ENCODE measurements at places on chromosomes 11 and 22.

- H3K4me1 ChIP-seq = peaks cover 21% of the 10 kb centered on the region
- H3K27me3 ChIP-seq = no peaks in the 10 kb centered on the region
- peak overlapping the region; percentile 48 for H3K27ac ChIP-seq
- H3K36me3 ChIP-seq = peaks cover 29% of the 10 kb centered on the region
- no peak overlapping the region for H3K4me3 ChIP-seq
Observed at GRCh38 chr11:111718436-111718835, 47.8 kb downstream of the PPP2R1B start.

GRCh38 chr11:78061088-78061920 is 2.4 kb upstream of the THRSP start:
- no peak for DNase-seq
- H3K27ac ChIP-seq = no peak overlapping the region
- no peak overlapping the region for H3K4me3 ChIP-seq
- no peaks in the 10 kb centered on the region for H3K36me3 ChIP-seq
- H3K4me1 ChIP-seq = no peaks in the 10 kb centered on the region

DNA sequence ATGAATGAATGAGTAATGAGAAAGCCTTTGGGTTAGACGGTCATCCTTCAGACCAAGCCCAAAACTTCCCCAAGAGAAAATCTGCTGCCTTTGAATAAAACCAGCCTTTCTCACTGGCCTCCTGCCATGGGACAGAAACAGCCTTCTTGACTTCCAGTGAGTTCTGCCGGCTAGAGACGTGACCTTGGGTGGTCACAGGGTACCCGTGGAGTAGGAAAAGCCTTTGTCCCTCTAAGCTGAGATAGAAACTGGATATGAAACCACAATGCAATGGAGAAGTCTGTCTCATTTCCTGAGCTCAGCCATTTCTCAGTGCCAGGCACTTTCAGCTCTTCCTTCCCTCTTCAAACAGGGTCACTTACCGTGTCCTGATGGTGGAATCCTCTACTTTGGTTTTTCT is 21.2 kb upstream of the YWHAH start:
- no peak overlapping the region for H3K27ac ChIP-seq
- no peak for DNase-seq
- no peak overlapping the region for H3K4me3 ChIP-seq
- no peaks in the 10 kb centered on the region for H3K4me1 ChIP-seq

DNA sequence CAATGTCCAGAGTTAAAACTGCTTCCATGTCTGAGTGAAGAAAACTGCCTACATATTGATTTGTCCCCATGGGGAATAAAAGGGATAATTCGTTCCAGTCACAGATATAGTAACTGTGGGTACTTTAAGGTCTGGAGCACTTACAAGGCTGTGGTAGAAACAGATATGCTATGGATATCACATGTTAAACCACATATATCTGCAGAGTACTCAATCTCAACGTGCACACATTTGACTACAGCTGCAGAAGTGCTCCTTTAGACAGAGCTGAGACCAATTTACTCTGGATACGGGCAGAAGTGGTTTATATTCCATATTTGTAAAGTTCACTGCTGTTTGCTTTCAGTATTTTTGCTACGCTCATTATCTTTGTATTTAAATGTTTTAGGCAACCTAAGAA is 9.7 kb upstream of the MS4A2 start:
- H3K4me1 ChIP-seq = peaks cover 6% of the 10 kb centered on the region
- H3K36me3 ChIP-seq = peaks cover 3% of the 10 kb centered on the region
- H3K27ac ChIP-seq = no peak overlapping the region
- no peak overlapping the region for H3K4me3 ChIP-seq
- DNase-seq = no peak

DNA sequence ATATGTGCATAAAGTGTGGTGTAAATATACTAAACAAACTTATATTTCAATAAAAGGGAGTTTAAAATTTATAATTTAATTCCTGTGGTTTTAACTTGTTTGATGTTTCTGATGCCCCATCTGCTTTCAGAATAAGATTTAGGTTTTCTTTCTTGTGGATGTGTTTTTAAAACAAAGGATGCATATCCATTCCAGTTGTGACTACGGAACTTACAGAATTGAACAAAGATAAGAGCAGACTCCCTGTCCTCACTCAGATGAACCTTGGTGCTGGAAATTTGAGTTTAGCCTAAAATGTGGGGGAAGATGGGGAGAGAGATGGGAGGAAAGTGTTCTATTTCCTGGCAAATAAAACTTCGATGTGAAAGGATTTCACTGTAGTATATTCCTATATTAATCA is 2.5 kb downstream of the FJX1 start:
- H3K27me3 ChIP-seq = peaks cover 43% of the 10 kb centered on the region
- 0 out of 2 replicates have a peak, but pooled peaks cover 3% of the 10 kb centered on the region for H3K36me3 ChIP-seq
- H3K4me1 ChIP-seq = peaks cover 39% of the 10 kb centered on the region
- H3K27ac ChIP-seq = no peak overlapping the region

- peaks cover 12% of the 10 kb centered on the region for H3K4me1 ChIP-seq
- no peaks in the 10 kb centered on the region for H3K27me3 ChIP-seq
- H3K4me3 ChIP-seq = no peak overlapping the region
- peak overlapping the region; percentile 91 for H3K27ac ChIP-seq
- DNase-seq = no peak
Observed at GRCh38 chr11:10243896-10244575, 50.0 kb downstream of the SBF2 start.

DNA sequence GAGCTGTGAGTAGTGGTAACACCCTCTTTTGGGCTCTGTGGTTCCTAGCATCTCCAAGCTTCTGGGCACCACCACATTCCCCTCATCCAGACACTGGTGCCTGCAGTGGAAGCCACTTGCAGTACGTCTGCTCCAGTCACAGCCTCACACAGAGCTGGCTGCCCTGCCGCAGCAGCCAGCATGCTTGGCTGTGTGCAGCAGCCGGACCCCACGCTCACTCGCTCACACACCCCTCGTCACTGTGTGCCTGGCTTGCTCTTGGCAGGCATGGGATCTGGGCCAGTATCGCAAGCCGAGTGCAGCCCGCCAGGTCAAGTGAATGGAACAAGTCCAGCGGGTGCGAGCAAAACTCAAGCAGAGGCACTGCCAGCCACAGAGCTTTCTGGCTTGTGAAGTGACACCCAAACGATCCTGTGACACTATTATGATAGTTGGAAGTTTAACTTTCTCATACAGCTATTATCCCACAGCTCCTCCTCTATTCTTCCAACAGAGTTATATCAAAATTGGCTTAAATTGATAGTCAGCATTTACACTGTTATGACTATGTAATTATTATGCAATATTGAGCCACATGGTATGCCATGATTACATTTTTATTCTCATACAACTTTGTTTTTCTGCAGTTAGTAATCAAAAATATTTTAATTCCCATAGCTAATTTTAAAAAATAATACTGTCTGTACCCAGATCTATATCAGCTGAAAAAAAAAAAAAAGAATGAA is 89.0 kb downstream of the CCDC73 start:
- peaks cover 7% of the 10 kb centered on the region for H3K36me3 ChIP-seq
- no peak overlapping the region for H3K4me3 ChIP-seq
- DNase-seq = no peak
- no peak overlapping the region for H3K27ac ChIP-seq

GRCh38 chr11:45834298-45834756 is 12.9 kb upstream of the CRY2 start:
- peaks cover 28% of the 10 kb centered on the region for H3K27me3 ChIP-seq
- H3K27ac ChIP-seq = no peak overlapping the region
- DNase-seq = no peak
- no peaks in the 10 kb centered on the region for H3K36me3 ChIP-seq
- H3K4me1 ChIP-seq = no peaks in the 10 kb centered on the region

DNA sequence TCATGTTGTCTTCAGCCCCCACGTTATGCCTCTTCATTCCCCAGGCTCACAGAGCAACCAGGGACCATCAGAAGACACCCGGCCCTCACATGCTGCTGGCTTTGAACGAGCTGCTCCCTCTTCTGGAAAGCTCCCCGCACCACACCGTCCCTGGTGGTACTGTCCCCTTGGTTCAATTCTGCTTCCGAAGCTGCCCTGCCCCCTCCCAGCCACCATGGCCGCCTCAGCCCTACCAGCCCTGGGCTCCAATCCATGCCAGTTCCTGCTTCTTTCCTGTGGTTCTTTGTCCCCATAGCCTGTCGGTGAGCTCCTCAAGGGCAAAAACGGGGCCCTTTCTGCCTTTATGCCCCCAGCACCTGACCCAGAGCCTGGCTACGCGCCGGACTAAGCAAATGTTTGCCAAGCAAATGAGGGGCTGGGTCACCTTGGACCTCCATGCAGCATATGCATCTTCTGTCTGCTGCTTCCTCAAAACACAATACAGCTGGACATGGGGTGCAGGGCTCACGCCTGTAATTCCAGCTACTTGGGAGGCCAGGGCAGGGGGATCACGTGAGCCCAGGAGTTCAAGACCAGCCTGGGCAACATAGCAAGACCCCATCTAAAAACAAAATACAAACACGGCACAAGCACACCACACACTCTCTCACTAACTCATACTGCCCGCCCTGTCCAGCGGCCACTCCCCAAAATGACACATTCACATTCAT is 21.3 kb downstream of the TNKS1BP1 start:
- H3K27me3 ChIP-seq = no peaks in the 10 kb centered on the region
- no peak for DNase-seq
- H3K4me1 ChIP-seq = peaks cover 16% of the 10 kb centered on the region
- H3K4me3 ChIP-seq = no peak overlapping the region
- H3K36me3 ChIP-seq = peaks cover 66% of the 10 kb centered on the region

GRCh38 chr22:26053737-26054316 is 115.4 kb upstream of the SEZ6L start:
- peaks cover 27% of the 10 kb centered on the region for H3K4me1 ChIP-seq

GRCh38 chr11:44923806-44924205 is 26.9 kb downstream of the TP53I11 start:
- H3K27ac ChIP-seq = no peak overlapping the region
- H3K36me3 ChIP-seq = no peaks in the 10 kb centered on the region
- H3K27me3 ChIP-seq = no peaks in the 10 kb centered on the region

- no peak for DNase-seq
- H3K27me3 ChIP-seq = no peaks in the 10 kb centered on the region
- H3K27ac ChIP-seq = no peak overlapping the region
- H3K4me1 ChIP-seq = no peaks in the 10 kb centered on the region
Observed at GRCh38 chr11:110855191-110855590, 143.0 kb upstream of the ARHGAP20 start.

- H3K36me3 ChIP-seq = no peaks in the 10 kb centered on the region
- DNase-seq = no peak
- H3K4me1 ChIP-seq = no peaks in the 10 kb centered on the region
- H3K27ac ChIP-seq = no peak overlapping the region
- H3K4me3 ChIP-seq = no peak overlapping the region
- no peaks in the 10 kb centered on the region for H3K27me3 ChIP-seq
Observed at GRCh38 chr11:111349191-111349695, 29.8 kb downstream of the POU2AF1 start.

DNA sequence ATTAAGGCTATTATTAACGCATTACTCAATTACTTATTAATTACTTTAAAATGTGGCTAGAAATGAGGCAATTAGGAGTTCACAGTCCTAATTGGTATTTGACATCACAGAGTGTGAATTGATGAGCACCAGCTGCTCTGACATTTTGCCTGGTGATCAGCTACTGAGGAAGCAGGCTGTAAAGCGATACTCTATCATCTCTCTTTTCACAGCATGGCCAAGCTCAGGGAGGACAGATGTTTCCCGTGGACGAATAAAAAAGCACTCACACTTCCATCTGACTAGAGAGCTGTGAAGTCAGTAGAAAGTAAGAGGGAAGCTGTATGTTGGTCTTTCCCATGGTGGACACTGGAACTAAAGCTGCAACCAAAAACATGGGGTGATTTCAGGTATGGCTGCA is 29.1 kb upstream of the SYT9 start:
- no peak for DNase-seq
- no peak overlapping the region for H3K27ac ChIP-seq
- no peak overlapping the region for H3K4me3 ChIP-seq
- H3K36me3 ChIP-seq = no peaks in the 10 kb centered on the region
- peaks cover 2% of the 10 kb centered on the region for H3K27me3 ChIP-seq
- H3K4me1 ChIP-seq = peaks cover 11% of the 10 kb centered on the region

- H3K27ac ChIP-seq = no peak overlapping the region
- H3K36me3 ChIP-seq = peaks cover 13% of the 10 kb centered on the region
- H3K27me3 ChIP-seq = no peaks in the 10 kb centered on the region
- H3K4me1 ChIP-seq = peaks cover 2% of the 10 kb centered on the region
- DNase-seq = no peak
Observed at GRCh38 chr11:13126430-13126829, 117.3 kb downstream of the RASSF10 start.

- no peaks in the 10 kb centered on the region for H3K36me3 ChIP-seq
- no peak overlapping the region for H3K27ac ChIP-seq
- DNase-seq = no peak
- peaks cover 6% of the 10 kb centered on the region for H3K4me1 ChIP-seq
Observed at GRCh38 chr11:41954034-41954433, 494.6 kb upstream of the LRRC4C start.

DNA sequence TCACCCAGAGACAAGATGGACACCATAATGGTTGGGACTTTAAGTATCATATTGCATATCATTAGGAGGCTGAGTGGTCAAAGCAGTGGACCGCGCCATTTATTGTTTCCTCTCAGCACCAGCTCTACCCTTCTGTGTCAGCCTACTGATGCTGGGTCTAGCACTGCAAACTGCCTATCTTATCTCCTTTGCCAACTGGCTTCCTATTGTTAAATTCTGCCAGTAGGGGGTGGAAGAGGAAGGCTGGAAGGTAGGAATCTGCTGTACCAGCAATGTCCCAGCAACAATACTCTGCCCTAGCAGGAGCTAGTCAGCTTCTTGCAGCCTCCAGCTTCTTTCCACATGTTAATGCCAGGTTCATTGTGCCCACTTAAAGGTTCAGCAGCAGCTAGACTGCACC is 367.1 kb upstream of the PDGFD start:
- no peaks in the 10 kb centered on the region for H3K36me3 ChIP-seq
- no peaks in the 10 kb centered on the region for H3K27me3 ChIP-seq

DNA sequence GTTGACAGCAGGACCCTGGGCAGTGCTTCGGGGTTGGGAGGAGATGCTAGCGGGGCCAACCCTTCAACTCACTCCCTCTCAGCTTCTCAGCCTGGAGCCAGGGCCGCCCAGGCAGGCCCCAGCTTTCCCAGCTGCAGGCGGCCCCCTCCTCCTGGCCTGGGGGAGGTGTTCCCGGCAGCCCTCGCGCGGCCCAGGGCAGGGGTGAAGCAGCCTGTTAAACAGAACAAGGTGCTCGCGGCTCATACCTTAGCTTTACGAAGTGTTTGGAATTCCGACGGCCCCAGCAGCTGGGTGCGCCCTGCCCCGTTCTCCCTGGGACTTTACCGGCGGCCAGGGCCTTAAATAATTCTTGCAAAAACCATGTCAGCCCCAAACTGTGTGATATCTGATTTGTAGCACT is 17.2 kb downstream of the MRPL23 start:
- no peak for DNase-seq
- H3K36me3 ChIP-seq = no peaks in the 10 kb centered on the region
- no peaks in the 10 kb centered on the region for H3K27me3 ChIP-seq
- H3K27ac ChIP-seq = no peak overlapping the region
- no peaks in the 10 kb centered on the region for H3K4me1 ChIP-seq

- H3K27me3 ChIP-seq = no peaks in the 10 kb centered on the region
- peak; percentile 95 for DNase-seq
- peaks cover 31% of the 10 kb centered on the region for H3K4me1 ChIP-seq
- peak overlapping the region; percentile 42 for H3K4me3 ChIP-seq
- H3K36me3 ChIP-seq = no peaks in the 10 kb centered on the region
Observed at GRCh38 chr11:126440792-126441514, 85.5 kb downstream of the ST3GAL4 start.

Data from WTC11 (cell line).